ENCODE measurements at places on chromosomes 2 and 18. TPM values are rescaled to one million over a fixed set of nuclear protein-coding genes. Genes with fewer than 3 reads are reported as not detected.

GRCh38 chr18:79772865-79773696 lies 24.7 kb upstream of the KCNG2 start:
- no peak for DNase-seq

DNA sequence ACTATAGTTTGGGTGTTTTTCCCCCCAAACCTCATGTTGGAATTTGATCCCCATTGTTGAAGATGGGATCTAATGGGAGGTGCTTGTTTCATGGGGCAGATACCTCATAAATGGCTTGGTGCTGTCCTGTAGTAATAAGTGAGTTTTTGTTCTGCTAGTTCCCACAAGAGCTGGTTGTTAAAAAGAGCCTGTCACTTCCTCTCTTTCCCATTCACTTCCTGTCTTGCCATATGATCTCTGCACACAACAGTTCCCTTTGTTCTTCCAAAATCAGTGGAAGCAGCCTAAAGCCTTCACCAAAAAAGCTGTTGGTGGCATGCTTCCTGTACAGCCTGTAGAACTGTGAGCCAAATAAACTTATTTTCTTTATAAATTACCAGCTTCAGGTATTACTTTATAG lies 768.2 kb upstream of the VRK2 start:
- no peak for DNase-seq

DNA sequence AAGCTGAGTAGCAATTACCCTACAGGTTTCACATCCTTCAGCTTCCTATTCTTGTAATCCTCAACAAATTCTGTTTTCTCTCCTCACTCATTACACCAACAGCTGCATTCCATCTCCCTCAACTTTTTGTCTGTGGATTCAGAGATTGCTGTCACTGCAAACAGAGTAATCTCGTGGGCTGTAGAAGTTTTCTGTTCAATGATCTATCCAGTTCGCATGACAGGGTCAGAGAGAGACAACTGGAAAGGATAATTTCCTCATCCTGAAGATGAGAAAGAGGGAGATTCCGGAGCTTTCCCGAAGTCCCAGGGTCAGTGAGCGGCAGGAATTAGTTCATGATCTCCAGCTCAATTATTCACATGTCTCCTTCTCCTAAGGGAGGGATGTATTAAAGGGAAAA lies 75.7 kb downstream of the MYO5B start:
- DNase-seq, result no peak

GRCh38 chr2:171709011-171709685 lies 21.9 kb downstream of the DYNC1I2 start:
- no peak for DNase-seq

DNA sequence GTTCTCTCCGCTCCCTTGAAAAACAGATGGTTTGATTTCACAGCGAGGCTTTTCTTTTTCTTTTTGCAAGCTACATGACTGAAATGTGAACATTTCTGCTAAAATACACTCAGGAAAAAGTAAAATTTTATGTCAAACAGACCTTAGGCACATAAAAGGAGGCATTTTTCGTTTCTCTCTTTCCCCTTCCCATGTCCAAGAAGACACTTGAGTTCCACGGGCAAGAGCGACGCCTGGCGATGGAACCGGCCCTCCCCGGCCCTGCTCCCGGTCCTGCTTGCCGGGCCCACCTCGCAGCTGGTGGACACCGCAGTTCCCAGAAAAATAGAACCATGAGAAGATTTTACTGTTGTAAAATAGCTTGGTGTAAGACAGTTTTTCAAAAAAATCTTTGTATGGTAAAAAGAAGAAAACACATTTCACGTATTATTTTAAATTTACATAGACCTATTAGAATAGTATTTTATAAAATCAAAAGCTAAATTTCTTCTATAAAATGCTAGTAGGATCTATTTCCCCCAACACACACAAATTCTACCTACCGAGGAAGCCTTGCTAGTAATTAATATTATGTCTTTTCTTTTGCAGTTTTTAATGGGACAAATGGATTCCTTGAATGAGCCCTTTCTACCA lies 2.3 kb upstream of the ALKAL2 start:
- no peak for DNase-seq

DNA sequence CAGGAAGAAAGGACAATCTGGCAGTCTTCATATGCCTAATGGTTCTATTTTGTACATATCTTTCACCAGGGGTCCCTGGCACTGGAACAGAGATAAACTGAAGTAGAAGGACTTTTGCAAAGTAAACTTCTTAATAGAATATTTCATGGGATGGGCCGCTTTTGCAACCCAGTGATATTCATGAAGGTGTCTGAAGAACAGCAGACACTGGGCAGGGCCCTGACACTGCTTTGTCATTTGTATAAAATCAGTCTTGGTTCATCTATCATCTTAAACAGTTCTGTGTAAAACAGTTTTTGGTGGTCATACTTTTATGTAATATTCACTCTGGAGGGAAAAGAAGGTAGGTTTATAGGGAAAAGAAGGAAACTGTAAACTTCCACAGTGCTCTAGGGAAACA lies 66.4 kb downstream of the TMEM200C start:
- DNase-seq, result no peak

DNA sequence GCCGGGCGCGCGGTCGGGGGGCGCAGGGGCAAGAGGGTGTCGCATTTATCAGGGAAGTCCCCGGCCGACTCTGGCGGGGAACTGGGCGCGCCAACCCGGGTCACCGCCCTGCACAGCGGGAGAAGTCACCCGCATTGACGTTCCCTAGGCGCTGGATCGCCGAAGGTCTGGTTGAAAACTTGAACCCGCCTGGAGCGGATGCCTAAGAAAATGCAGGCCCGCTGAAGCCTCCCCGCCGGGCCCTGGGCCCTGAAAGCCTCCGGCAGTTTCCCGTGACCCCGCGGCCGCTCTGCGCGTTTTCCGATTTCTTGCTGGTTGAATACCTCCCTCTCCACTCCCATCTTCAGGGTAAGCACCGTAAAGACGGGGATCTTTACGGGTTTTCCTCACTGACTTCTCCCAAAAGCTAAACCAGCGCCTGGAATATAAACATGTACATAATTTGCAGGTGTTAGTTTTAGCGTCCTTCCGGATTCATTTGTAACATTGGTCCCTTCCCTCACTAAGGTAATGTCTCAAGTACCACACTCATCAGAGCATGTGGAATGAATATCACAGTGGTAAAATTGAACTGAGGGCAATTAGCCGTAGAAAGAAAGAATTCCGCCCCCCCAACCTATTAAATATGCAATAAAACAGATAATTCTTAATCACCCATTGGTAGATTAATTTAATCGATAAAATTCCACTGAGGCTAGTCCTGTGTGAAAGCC lies 675 bp upstream of the SPIRE1 start:
- DNase-seq, result no peak

- no peak for DNase-seq
Measured at GRCh38 chr2:24899361-24899910, 20.6 kb downstream of the ADCY3 start.

GRCh38 chr2:187719510-187719909 lies 165.3 kb upstream of the TFPI start:
- DNase-seq, result no peak

- DNase-seq, result no peak
Measured at GRCh38 chr2:11950896-11951295, 204.5 kb downstream of the LPIN1 start.

DNA sequence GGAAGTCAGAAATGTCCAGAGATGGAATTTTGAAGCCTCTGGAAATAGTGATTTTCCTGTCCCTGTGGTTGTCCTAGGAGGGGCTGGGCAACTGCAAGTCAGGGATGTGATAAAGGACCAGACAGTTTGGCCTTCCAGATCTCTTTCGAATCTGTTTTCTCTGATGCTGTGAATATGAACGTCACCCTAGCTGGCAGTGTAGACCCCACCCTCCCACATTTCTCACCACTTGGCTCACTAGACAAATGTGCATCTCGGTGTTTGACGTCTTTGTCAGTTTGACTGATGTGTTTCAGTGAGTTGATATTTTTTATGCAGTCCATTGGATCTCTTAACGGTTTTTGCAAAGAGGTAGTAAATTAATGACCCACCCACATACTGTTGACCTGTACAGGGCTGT lies 301.2 kb downstream of the TNS1 start:
- no peak for DNase-seq

DNA sequence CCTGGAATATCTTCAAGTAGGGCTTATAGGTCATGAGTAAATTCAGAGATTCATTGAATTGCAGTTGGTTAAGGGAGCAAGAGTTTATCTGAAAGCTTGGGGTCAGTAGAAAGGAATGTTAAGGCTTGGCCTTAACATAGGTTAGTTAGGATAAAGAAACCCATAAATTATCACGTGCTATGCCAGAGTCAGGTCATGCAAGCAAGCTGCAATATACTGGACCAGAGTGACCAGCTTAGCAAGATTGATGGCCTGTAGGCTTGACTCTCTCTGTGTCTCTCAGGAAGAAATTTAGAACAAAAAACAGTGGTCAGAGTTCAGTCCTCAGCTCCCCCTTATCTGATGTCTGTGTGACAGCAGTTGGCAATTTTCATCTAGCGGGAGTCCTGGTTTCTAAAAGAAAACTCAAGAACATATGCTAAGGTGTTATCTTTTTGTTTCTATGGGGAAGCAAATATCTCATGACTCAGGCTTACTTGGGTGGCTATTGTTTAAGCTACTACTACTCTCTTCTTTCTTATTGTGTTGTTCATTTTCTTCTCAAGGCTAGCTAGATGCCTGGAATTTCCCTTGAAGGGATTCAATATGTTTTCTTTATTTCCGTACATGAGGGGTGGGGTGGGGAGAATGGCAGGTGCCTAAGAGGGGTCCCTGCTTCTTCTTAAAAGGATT lies 28.7 kb upstream of the MARCO start:
- DNase-seq, result no peak

TRIB2 gene
- total RNA-seq, result 85.6 TPM

SALL3 gene
- total RNA-seq, result not detected

KHK gene
- total RNA-seq, result 1.5 TPM
